Globus pallidus (tissue), 1 donor: ENCODE measurements at places on chromosomes 7 and 10.

DNA sequence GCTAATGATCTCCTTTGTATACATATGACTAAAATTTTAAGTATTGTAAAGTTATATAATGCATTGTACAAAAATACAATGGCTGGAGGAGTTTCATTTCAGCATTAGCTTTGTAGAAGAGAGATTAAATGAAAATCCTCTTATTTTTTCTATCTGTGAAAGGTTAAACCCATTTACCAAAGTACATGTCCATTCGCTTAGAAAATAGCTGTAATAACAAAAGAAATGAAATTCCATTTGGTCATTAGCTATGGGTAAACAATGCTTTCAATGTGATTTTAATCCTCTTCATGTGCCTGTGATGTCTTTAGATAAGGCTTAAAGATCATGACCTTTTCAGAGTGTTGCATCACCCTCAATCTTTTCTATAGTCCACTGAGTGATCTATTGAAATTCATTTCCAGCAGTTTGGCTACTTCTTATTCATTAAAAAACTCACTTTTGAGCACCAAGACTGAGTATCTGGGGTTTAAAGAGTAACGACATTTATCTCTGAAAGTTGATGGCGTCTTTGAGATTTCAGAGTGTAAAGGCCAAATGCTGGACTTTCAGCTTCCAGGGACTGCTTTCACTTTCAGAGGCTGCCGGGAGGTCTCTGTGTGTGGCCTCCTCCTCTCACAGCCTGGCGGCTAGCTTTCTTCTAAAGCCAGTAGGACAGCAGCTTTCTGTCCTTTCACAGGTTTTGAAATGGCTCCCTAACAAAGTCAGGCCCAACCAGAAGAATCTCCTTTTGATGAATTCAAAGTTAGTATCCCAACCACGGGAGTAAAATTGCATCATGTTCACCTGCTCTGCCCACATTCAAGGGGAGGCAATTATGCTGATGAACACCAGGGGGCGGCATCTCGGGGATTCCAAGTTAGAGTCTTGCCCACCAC, 701.4 kb upstream of the COBL start:
- DNase-seq = peak; percentile 9

GRCh38 chr10:11046776-11047160, 29.1 kb downstream of the CELF2 start:
- no peak for DNase-seq

DNA sequence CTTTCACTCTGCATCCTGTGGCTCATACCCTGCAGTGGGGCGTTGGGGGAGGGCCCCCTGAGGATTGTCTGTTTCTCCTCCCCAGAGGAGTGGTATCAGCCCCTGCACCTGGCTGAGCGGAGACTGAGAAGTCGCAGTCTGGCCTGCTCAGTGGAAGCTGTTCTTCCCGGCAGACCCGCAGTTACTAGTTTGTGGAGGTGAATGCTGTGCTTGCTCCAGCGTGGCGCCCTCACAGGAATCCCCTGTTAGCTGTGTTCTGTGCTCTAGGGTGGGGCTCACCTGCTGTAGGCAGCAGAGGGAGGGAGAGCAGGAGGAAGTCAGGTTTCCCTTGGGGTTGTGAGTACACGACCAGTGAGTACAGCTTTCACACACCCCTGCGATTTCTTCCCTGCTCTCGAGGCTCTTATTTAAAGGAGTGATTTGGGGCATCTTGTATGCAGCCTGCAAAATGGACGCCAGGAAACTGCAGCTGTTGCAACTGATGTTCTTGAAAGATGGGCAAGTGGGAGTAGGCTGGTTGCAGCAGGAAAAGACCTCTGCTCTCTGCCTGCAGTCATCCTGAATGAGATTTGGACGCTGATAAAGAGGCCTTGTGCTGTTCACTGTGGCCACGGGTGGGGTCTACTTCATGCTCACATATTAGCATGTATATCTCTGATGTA, 66.4 kb downstream of the HK1 start:
- DNase-seq = no peak

GRCh38 chr10:66929375-66929774, 3.5 kb downstream of the LRRTM3 start:
- peak; percentile 65 for DNase-seq

- no peak for DNase-seq
These were observed 9.9 kb upstream of the SRRM3 start for GRCh38 chr7:76191783-76192240.

- peak; percentile 80 for DNase-seq
These were observed 85.2 kb downstream of the HGF start for GRCh38 chr7:81684514-81685269.

DNA sequence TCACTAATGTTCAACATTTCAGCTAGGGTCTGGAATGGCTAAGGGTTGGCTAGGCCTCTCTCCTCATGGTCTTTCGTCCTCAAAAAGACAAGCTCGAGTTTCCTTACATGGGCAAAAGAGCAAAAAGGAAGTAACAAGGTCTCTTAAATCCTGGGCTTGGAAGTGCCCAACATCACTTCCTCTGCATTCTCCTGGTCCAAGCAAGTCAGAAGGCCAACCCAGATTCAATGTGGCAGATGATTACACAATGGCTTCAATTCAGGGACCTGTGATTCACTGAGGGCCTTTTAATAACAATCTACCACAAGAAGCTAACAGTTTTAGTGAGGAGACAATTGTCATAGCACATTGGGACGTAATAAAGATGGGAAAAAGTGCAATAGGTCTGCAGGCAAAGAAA, 4.4 kb upstream of the NUP205 start:
- DNase-seq = no peak

DNA sequence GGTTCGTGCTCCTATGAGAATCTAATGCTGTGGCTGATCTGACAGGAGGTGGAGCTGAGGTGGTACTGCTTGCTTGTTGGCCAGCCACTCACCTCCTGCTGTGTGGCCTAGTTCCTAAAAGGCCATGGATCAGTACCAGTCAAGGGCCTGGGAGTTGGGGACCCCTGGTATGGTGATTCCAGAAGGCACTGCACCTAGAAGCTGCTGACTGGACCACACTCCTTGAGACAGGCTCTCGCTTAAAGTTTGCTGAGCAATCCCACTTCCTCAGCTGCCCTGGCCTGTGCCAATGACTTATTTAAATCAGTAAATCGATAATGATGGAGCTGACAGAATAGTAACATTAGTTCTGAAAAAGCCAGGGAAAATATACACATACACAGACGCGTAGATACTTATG, 98.6 kb upstream of the LYZL2 start:
- no peak for DNase-seq
